ENCODE measurements at places on chromosomes 7 and 10. TPM values are rescaled to one million over a fixed set of nuclear protein-coding genes. Genes with fewer than 3 reads are reported as not detected.

GRCh38 chr7:130151591-130152492, 53.4 kb downstream of the TMEM209 start:
- no peak for DNase-seq

GRCh38 chr7:77606562-77606961, 69.5 kb downstream of the PTPN12 start:
- no peak for DNase-seq

DNA sequence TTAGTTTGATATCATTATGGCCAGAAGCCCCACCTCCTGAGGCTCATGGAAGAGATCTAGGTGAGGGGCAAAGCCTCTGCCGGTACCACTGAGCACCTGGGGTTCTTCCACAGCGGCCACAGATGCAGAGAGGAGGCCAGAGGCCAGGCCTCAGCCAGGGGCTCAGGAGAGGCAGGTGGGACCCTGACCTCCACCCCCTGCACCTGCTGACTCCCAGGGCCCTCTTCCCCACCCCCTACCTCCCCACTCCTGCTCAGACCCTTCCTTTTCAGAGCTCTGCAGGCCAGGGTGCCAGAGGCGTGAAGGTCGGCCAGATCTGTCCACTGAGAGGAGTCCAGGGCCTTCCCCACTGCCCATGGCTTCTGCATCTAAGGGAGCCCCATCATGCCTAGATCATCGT, 178.7 kb upstream of the PPP2R2D start:
- DNase-seq = no peak

DNA sequence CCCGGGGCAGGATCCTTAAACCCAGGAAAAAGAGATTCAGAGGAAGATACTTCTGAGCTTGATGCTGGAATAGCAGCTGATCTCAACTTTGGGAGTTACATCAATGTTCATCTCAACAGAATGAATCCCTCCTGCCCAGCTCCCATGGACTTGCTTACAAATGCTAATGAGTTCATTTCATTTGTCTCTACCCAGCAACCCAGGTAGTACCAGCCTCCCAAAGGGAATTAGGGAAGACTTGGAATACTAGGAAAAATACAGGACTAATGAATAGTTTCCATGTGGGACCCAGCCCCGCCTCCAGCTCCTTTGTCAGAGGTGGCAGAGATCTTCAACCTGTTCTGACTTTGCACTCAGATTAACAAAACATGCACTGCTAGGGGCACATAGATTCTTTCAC, 22.1 kb upstream of the TCF7L2 start:
- no peak for DNase-seq

- DNase-seq = no peak
These were observed 205.3 kb upstream of the HDAC9 start for GRCh38 chr7:18290223-18290622.

Gene PDE1C
- total RNA-seq = not detected

Gene CASP7
- total RNA-seq = 15.3 TPM

Data from Karpas-422 (cell line).